Hypothalamus (tissue), 51 donors: ENCODE measurements at places on chromosomes 1 and 21.

DNA sequence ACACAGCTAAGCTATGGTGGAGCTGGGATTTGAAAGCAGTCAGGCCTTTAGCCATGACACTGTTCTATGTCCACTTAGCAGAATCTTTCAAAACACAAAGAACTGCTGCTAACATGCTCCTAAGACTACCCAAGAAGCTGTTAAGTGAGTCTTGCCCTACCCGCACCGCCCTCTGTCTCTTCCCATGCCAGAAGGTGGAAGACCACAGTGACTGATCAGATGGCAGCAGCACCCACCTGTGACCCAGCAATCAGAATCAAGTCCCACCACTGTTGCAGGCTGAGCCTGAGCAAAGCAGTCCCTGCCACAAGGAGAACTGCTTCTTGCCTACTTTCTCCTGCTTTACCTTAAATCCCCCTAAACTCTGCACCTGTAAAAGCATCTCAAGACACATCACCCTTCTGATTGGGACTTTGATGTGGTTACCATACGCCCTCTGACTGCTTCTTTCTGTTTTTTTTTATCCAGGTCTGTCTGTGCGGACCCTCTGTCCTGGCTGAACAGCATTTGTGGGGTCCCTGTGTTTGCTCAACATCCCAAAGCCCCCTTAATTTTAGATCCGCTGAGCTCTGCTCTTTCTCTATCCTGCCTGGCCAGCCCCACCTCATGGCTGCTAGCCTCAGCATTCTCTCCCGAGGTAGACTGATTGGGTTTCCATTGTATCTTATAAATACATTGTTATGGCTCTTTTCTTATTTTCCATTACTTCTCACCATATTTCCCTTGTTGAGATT is 16.0 kb downstream of the IRF2BP2 start:
- DNase-seq = no peak

DNA sequence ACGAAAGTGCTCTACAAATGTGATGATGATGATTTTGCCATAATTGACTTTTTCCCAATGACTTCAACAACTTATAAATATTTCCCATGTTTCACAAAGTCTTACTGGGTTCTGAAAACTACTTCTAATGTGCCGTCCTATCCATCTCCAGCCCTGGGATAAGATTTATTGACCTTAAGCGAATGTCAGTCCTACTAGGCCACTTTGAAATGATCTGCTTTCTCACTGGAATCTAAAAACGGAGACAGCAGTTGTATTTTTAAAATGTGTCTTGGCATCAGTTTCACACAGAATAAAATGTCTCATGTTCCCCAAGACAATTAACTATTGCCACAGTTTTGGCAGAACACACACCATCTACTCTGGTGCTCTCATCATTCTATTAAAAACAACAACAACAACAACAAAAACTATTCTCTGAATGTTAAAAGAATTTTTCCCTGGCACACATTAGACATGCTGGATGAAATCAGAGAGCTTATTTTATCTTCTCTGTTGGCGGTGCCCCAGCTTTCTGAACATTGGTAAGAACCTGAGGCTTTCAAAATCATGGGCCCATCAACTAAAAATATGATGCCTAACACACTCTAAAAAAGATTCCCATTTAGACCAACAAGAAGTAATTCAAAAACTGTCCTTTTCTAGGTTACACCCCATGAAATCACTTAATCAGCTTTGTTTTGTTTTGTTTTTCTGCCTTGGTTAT is 23.1 kb upstream of the DNASE2B start:
- no peak for DNase-seq

GRCh38 chr1:177969109-177969508 is 749 bp downstream of the SEC16B start:
- no peak for DNase-seq

DNA sequence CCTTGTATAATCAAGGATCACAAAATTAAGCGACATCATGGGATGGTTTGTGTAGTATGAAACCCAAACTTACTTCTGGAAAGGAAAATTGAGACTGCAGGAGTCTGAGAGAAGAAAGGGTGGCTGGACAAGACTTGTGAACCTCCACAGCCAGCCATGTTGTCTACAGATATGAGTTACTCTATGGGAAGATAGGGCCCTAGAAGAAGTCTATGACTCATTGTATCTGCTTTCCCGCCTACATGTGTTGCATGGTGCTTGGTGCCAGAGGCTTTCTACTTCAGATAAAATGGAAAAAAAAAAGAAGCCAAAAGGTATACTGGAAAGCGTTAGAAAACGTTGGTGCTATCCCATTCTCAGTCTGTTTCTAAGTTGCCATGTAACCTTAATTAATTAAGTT is 18.7 kb upstream of the OR6N2 start:
- no peak for DNase-seq

- DNase-seq = no peak
These were observed 302.3 kb upstream of the RUNX1 start for GRCh38 chr21:35351434-35351833.

- no peak for DNase-seq
These were observed 62.3 kb downstream of the OPTC start for GRCh38 chr1:203556047-203556851.

- DNase-seq = no peak
These were observed 902 bp downstream of the AP4B1 start for GRCh38 chr1:113903501-113904292.

DNA sequence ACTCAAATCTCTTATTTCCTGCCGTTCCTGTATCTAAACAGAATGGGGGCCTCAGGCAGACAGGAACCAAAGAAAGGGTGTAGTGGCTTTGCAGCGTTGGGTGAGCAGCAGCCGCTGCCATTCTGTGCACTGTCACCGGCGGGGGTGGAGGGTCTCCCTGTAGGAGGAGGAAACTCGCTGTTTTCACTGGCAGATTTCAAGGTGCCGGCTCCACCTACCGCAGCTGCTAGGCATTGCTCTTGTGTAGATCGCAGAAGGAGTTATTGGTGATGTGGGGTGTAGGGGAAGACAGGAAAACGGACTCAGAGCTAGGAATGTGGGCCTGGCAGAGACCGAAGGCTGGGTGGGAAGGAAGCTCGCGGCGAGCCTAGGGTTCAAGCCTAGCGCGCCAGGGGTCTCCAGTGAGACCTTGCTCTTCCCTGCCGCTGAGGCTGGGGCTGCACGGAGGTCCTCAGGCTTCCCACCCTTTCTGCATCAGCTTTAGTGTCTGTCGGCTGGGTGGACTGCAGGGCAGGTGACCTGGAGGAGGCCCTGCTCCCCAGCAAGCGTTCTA is 20.8 kb downstream of the ATP5PO start:
- DNase-seq = peak; percentile 79

DNA sequence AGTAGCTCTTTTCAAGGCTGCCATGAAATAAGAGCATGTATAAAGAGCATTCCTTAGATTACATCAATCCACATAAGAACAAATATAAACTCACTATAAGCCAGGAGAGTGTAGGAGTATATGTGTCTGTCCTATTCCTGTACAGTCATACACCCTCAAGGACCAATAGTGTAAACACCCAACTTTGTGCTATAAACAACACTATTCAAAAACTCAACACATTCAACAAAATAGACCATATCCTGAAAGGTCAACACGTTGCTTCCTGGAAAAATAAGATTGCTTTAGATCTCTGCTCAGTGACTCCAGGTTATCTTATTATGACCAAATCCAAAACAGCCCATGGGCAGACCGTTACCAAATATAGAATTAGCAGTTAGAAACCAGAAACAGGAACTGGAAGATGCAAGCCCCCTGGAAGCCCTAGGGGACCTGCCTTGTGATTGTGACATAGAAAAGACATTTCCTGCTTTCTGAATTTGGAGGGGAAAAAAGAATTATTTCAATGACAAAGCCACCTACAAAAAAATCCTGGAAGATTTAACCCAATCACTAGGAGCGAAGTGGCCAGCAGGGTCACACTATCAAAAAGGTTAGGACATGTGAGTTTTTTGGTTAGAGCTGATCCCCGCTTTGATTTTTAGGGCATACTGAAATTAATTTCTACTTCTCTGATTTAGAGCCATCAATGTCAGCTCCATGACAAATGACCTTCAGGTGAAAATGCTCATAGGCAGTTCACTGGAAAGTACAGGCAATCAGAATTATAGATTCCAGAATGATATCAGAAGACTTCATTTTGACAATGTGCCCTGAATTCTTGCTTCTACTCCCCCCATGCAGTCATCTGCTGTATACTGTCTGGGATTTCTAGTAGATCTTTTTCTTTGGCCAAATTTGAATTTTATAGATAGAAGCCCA is 59.9 kb downstream of the LRRC8C start:
- DNase-seq = no peak

DNA sequence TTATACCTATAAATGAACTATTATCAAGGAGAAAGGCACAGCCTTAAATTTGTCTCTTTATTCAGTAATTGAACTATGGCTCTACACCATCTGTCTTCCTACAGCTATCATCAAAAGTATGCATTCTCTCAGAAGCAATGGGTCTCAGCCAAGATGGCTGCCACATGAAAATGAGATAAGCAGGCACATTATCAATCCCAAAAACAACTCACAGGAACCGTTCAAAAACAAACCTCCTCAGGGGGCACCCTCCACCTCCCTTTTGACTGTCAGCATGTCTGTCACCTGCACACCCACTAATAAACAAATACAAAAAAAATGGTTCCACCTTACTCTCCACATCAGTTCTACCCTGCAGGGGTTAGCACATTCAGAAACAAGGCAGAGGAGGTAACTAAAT is 23.6 kb downstream of the KIAA0319L start:
- no peak for DNase-seq

DNA sequence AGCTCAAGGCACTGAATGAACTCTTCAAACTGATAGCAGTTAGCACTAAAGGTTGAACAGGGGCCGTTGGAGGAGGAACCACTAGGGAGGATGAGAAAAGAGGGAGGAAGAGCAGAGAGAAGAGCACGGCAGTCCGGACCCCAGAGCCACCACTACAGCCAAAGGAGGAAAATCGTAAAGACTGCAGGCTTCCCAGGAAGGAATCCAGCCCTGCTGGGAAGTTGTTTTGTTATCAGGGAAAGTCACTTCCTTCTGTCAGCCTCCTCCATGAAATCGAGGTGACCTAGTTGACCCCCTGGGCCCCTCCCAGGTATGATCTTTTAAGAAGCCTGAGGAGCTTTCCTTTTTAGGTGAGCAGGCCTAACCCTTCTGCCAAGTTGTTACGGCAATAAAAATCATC is 88.2 kb downstream of the PBX1 start:
- DNase-seq = no peak

- no peak for DNase-seq
These were observed 1.6 kb upstream of the DDX59 start for GRCh38 chr1:200671235-200671786.

- no peak for DNase-seq
These were observed 41.3 kb downstream of the ICOSLG start for GRCh38 chr21:44199448-44199847.

GRCh38 chr1:28340221-28340974 is 11.6 kb downstream of the MED18 start:
- DNase-seq = no peak

DNA sequence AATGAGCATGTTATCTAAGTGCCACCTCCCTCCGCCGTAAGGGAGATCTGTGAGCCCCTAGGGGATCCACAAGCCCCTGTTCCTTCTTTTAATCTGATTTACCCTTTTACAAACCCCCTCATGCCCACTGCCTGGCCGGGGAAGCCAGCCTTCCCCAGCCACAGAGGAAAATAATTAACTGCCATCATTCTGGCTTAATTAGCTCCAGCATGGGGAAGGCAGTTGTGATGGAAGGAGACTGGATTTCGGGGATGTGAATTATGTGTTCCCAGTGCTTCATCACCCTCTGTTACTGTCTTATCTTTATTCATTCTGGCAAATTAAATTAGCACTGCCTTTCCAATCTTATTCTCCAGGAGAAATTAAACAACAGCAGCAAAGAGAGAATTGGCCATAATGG is 135.8 kb downstream of the PTPRU start:
- no peak for DNase-seq

GRCh38 chr21:42414928-42415769 is 11.4 kb downstream of the UBASH3A start:
- no peak for DNase-seq

- DNase-seq = no peak
These were observed at the start of gene TMEM54 for GRCh38 chr1:32900956-32901822. Gene TMEM54, minus strand, starts transcription at chr1:32901389. Its CDS starts 151 bp downstream, at chr1:32901238.

- DNase-seq = no peak
These were observed 65.1 kb downstream of the CLIC6 start for GRCh38 chr21:34733852-34734251.

- no peak for DNase-seq
These were observed 7.2 kb downstream of the RO60 start for GRCh38 chr1:193066606-193067005.

GRCh38 chr1:61318319-61319125 is 236.2 kb downstream of the NFIA start:
- no peak for DNase-seq

DNA sequence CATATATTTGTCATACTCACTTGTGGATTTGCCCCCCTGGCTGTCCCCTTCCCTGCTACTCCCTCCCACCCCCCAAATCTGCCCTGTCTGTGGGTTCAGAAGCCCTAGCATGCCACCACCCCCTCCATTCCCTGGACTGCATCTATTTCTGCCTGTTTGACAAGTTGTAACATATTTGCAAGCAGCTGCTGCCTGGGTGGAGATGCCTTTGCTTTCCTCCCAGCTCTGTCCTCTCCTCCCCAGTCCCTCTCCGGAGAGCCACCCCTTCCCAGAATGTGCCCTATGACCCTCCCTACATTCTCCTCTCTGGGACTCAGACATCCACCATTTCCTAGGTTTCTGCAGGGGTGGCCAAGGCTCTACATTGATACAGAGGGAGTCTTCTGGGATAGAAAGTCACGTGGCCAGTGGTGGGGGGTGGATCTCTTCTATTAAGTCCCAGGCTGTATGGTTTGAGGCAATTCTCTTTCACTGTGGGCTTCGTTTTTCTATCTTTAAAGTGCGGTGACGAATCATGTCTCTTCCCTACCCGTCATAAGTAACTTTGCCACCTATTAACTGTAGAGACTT is 6.0 kb upstream of the MYOG start:
- DNase-seq = no peak

- no peak for DNase-seq
These were observed 30.4 kb upstream of the FMO1 start for GRCh38 chr1:171217658-171218443.

DNA sequence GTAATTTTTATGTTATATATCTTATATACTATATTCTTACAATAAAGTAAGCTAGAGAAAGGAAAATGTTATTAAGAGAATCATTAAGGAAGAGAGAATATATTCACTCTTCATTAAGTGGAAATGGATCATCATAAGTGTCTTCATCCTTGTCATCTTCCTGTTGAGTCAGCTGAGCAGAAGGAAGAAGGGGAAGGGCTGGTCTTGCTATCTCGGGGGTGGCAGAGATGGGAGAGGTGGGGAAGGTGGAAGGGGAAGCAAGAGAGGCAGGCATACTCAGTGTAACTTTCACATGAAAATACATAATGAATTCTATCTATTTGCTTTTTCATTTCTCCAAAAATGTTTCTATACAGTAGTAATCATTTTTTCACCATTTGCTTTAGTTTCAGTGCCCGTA is 5.1 kb downstream of the DNASE2B start:
- DNase-seq = no peak

DNA sequence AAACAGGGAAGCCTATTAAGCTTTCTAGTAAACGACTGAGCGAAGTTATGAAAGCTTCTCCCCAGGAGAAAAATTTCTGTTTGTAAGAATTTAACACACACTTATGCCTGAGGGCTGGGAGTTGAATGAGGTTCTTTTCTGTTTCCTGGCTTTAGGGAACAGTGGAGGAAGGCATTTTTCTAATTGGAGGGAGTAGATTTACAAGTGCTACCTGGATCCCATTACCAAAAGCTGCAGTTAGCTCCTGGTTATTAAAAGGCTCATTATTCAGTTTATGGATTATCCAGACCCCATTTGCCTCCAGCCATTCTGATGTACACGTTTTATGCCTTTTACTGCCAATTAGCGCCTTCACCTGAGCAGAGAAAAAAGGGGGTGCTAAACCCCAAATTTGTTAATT is 7.5 kb downstream of the ST6GALNAC3 start:
- DNase-seq = no peak

GRCh38 chr1:172477741-172478140 is 33.9 kb upstream of the PIGC start:
- DNase-seq = no peak
